ENCODE measurements at places on chromosomes 1 and 21. TPM values are rescaled to one million over a fixed set of nuclear protein-coding genes. Genes with fewer than 3 reads are reported as not detected.
A peak's percentile ranks its signal among the peaks of the same experiment; 100 is the strongest.

SESN2 gene
- 19.8 TPM for total RNA-seq

GRCh38 chr1:72482736-72483413, 200.5 kb upstream of the NEGR1 start:
- DNase-seq = no peak

LRRN2 gene
- total RNA-seq = not detected

OPRD1 gene
- total RNA-seq = 0.79 TPM

DNA sequence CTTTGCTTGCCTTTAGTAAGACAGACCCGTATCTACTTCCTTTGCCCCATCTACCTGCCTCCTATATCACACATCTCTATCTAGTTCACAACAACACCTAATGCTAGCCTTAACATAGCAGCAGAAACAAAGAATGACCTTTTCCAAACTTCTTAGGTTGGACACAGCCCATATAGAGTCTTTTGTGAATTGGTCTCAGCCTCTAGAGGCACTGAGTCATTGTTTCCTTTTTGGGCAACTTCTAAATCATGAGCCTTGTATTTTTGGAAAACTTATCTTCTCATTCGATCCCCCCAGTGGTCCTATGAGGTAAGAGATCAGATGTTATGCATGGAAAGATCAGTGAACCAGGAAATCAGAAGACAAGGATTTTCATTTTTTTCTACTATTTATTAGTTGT, 679.4 kb upstream of the USP24 start:
- no peak for DNase-seq

DNA sequence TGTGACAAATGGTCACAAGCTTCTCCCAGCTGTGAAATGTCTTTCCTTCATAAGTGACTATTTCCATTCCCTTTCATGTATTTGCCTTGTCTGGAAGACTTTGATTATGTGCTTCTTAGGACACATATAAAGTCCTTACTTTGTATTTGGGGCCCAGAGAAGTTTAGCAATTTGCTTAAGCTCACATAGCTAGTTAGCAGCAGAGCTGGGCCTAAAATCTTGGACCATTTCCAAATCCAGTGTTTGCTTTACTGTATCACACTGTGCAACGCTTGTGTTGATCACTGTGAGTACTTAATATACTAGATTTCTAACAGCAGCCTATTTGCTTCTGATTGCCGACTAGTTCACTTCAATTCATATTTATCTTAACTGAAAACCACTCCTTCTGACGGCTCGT, 2.2 kb upstream of the KCNA3 start:
- peak; percentile 15 for DNase-seq

DNA sequence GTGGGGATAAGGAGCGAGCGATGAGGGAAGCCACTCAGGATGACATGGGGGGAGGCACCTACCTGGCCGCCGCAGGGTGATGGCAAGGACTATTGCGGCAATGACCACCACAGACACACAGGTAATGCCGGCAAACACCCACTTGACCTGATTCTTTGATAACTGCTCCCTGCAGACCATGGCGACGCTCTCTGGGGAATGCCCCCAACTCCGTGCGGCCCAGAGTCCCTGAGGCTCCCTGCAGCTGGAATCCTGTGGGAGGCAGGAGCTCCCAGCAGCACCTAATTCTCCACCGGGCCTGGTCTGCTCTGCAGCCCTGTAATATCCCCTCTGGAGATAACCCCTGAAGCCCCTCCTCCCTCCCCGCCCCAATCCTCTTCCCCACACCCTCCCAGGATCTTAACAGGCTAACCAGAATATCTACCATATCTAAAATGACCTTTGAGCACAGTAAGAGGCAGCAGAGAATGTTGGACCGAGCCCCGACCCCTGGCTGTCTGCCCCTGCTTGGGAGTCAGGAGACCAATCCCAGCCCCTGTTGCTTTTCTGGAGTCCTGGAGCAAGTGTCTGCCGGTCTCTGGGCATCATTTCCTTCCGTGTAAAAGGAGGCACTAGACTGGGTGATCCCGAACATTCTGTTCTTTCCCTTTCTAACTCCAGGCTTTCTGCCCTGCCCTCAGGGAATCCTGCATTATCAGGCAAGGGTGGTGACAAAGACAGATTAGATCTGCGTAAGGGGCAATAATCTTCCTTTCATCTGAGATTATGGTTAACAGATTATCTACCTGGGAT, at the start of gene FAM151A:
FAM151A (minus strand) TSS at position 310 of the 792 bp plus-strand sequence; CDS start at position 180, 130 bp downstream.
- no peak for DNase-seq

RNF186 gene
- not detected for total RNA-seq

GRCh38 chr1:172145231-172145651, 275.2 kb upstream of the C1orf105 start:
- peak; percentile 95 for DNase-seq

TMPRSS15 gene
- total RNA-seq = not detected

- no peak for DNase-seq
Observed at GRCh38 chr1:177786176-177786745, 183.6 kb downstream of the SEC16B start.

TRNP1 gene
- total RNA-seq = 1.4 TPM

GRCh38 chr1:247407180-247407616, 8.8 kb upstream of the NLRP3 start:
- no peak for DNase-seq

FOXO6 gene
- total RNA-seq = 6.1 TPM

DNA sequence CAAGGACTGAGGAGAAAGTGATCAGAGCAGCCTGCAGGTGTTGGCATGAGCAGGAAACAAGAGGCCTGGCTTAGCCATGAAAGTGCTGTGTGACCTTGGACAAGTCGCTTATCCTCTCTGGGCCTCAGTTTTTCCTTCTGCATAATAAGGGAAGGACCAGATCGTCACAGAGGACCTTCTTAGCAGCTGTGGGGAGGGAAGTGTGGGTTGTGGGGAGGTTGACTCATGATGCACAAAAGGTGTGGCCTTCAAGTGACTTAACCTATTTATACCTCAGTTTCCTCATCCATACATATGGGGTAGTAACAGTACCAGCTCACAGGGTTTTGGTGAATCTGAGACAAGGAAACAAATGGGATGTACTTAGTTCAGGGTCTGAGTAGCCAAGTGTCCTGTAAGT, 658.8 kb downstream of the MATN1 start:
- no peak for DNase-seq

PCSK9 gene
- total RNA-seq = 38.9 TPM

IQGAP3 gene
- 37.5 TPM for total RNA-seq

DNA sequence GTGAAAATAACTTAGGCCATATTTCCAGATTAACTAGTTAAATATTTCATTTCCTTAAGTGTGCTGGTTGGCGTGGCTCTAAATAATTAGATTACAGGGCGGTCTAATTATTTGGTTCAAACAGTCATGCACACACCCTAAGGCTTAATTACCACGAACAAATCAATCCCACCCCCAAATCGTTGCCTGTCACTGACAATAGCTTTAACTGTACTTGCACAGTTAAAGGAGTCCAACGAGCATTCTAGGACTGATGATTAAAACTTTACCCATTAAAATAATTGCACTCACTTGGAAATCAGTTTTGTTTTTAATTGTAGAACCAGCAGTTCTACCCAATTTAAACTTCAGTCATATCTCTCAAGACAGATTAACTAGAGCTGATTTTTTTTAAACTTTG, 1.5 kb upstream of the POU2F1 start:
- no peak for DNase-seq

RNU1-4 gene
- total RNA-seq = 1,866 TPM

- DNase-seq = no peak
Observed at GRCh38 chr1:54377040-54377691, 29.0 kb downstream of the SSBP3 start.

DNA sequence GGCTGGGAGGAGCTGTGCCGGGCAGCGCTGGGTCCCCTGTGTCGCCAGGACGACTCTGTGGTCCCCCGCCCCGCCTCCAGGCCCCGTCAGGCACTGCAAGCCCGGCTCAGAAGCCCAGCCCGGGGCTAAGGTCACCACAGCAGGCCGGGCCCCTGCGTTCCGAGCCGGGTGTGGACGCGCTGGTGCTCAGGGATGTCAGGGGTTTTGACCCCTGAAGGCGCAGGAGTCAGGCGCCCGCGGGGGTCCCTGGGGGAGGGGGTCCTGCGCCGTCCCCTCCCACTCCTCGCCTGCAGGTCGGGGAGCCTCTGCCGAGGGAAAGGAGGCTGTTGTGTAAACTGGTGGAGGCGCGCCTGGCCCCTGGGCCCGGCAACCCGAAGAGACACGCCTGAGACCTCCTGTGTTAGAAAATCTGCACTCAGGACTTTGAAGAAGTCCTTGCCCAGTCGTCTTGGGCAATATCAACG, 23.7 kb upstream of the TMEM54 start:
- no peak for DNase-seq

DNA sequence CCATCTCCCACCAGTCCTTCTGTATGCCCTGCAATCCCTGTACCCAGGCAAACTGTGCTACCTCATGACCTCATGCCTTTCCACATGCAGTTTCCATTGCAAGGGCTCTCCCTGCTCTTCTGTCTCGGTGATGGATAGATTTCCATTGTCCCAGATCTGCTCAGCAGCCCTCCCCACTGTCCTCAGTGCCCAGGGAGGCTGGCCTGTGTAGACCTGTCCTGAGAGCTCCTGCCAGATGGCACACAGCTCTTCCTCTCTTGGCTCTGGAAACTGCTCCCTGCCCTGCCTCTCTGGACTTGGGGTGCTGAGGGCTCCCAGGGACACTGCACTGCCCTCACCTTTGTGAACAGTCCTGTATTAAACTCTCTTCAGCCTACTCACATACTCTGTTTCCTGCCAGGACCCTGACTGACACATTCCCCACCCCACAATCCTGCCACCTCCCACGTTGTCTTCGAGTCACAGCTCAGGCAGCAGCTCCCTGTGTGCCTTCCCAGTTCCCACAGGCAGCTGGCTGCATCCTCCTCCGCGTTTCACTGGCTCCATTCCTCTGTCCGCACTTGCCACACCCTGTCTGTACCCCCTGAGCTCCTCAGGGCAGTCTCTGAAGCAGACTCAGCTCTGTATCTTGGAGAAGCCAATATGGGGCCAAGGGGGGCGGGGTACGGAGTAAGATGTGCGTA, 57.0 kb downstream of the SPATA46 start:
- DNase-seq = no peak

CLCA1 gene
- not detected for total RNA-seq

DNA sequence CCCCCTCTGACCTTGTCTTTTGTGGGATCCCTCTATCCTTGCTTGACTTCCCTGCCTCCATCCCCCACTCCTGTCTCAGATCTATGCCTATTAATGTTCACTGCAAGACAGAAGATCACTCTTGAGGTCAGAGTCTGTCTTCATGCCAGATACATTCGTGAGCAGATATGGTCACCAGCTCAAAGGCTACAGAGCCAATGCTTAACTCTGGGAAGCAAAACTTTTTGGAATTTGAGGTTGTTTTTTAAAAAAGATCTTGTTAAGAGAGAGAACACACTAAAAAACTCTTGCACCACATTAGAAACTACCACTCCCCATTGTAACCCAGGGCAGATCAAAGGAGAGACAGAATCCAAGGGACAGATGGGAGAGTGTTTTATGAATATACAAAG, 17.1 kb upstream of the A3GALT2 start:
- DNase-seq = no peak

- no peak for DNase-seq
Observed at GRCh38 chr1:205054013-205054412, 11.0 kb downstream of the CNTN2 start.

DNA sequence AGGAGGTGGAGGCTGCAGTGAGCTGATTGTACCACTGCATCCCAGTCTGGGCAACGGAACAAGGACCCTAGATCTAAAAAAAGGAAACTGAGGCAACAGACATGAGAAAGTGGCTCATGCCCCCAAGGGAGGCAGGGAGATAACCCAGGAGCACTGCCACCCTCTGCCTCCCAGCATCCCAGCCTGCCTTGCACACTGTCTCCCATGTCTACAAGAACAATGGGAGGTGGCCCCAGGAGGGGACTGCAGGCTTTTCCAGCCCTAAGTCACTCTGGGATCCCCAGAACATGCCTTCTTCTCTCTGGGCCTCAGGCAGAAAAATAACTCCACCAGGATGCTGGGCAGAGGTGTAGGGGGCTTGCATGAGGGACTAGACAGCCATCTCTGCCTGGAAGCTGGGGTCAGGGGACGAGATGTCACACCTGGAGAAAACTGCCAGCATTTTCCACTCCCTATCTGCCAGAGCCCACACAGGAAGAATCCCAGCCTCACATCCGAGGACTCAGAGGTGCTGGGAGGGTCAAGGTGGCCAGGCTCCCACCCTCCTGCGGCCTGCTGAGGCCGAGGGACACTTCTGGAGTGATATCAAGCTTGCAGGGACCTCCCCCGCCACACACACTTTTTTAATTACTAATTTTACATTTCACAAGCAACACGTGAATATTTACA, 21.4 kb downstream of the RUNX3 start:
- DNase-seq = no peak

DNA sequence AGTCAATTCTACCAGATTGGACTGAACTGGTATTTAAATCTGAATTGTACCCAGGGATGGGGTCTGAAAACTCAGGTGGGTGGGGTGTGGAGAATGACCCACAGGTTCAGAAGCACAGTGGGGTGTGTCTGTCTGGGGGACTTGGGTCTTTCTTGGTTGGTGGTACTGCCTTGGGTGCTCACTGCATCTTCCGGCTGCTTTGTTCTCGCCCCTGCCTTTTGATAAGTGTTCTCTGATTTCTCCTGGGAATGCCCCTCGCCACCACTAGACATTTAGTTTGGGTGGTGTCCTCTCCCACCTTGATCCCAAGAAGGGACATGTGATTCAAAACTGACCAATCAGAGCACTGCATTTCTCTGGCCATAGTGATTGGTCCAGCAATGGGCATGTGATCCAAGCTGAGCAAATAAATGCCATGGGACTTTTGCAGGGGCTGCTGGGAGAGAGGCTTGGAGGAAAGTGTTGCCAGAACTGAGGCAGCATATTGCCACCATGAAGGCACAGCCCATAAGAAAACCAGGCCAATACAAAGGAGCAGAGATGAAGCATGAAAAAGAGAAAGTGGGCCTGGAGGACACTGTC, 270.5 kb downstream of the NPHP4 start:
- DNase-seq = no peak

DNA sequence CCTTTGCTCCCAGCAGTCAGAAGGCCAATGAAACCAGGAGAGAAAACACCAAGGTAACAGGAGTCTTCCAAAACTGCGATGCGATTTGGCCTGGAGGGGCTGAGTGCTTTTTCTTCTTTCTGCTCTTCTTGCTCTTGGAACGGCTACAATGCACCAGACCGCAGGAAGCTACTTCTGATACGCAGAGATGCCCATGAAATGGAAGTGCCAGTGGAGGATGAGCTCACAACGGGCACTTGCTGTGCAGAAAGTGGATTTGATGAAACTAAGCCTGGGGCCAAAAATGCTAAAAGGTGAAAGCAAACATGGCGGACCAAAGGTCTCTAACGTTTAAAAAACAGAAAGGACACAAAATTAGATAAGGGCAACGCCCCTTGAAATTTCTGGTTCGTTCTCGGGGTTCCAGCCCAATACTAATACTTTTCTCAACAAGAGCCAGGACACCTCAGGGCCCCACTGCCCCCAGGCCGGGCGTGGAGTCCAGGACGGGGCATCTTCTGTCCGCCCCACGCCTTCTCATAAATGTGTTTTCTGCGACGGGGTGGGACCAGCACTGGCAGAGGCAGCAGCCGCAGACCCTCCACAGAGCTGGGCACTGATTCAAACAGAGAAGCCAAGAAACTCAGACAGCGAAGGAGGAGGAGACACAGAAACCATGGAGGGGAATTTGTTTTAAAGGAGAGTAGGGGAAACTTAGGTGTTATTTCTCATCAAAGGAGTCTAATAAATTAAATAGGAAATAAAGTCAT, 101.3 kb downstream of the CRYAA start:
- no peak for DNase-seq

- no peak for DNase-seq
Observed at GRCh38 chr1:101051688-101052638, 26.4 kb upstream of the DPH5 start.

PLA2G2D gene
- total RNA-seq = not detected
